ENCODE measurements at places on chromosomes 3 and 15.

DNA sequence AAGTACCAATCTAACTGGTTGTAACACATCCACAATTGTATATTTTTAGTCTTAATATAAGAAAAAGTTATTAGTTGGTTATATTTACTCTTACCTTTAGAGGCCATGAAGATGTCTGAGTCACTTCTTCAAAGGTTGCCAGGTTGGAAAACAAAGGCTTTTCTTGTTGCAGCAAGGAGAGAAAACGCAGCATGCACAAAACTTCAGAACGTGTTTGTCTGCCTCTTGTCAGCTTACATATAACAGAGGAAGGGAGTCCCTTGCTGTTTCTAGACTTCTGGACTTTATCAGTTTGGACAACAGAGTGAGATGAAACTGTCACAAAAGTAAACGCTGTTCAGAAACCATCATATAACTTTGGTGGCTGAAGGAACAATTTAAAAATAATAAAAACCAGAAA, at the start of gene PLSCR5:
PLSCR5 (minus strand) TSS at position 241 of the 400 bp plus-strand sequence; CDS start at position 107, 134 bp downstream.
- DNase-seq: no peak

- no peak for DNase-seq
These were observed 1.3 kb downstream of the PIK3CA start for GRCh38 chr3:179149406-179149867.

- DNase-seq: no peak
These were observed 21.3 kb downstream of the GPR15 start for GRCh38 chr3:98553021-98553563.

DNA sequence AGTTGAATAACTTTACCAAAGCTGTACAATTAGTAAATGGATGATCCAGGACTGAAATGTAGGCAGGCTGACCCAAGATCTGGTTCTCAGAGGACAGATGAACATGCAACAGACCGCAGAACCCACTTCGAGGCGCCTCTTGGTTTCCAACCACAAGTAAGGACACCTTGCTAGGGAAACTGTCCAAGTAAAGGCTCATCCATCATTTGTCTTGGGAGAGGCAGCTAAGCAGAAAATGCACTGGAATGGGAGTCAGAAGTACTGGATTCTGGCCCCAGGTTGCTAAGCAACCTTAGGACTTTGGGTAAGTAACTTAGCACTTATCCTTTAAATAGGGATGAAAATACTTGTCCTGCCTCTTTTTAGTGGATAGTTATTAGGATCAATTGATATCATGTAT, 366.3 kb upstream of the LRRC3B start:
- no peak for DNase-seq

DNA sequence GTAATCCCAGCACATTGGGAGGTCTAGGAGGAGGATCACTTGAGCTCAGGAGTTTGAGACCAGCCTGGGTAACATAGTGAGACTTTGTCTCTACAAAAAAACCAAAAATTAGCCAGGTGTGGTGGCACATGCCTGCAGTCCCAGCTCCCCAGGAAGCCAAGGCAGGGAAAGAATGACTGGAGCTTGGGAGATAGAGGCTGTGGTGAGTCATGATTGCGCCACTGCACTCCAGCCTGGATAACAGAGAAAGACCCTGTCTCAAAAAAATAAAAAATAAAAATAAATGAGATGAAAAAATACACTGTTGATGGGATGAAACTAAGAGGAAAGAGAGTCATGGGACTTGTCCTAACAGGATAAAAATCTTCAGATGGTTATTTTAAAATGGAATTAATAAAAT, 137.6 kb downstream of the IMPG2 start:
- DNase-seq: no peak

Data from NCI-H187 treated with DMSO at 0.1 percent for 48 hours (cell line).